ENCODE measurements at places on chromosomes 3 and 15.

DNA sequence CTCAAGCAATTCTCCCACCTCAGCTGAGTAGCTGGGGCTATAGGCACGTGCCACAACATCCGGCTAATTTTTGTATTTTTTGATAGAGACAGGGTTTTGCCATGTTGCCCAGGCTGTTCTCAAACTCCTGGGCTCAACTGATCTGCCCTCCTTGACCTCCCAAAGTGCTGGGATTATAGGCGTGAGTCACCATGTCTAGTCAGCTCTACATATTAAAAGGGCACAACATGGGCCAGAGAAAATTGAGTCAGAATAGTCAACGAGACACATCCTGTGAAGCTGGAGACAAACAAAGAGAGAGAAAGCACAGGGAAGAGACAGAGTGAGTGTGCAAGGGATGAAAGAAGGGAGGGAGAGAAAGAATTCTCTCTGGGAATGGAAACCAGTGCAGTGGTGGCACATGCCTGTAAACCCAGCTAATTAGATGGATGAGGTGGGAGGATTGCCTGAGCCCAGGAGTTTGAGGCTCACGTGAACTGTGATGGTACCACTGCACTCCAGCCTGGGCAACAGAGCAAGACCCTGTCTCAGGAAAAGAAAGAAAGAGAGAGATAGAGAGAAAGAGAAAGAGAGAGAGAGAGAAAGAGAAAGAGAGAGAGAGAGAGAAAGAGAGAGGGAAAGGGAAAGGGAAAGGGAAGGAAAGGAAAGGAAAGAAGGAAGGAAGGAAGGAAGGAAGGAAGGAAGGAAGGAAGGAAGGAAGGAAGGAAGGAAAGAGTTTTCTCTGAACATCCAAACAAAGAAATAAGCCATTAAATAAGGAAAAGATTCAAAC, 107.2 kb upstream of the SLC25A36 start:
- DNase-seq, result no peak

- peak; percentile 46 for DNase-seq
Measured at GRCh38 chr15:65305150-65305758, 777 bp downstream of the RNU5B-1 start.

- DNase-seq, result no peak
Measured at GRCh38 chr3:197559651-197560050, 3.9 kb upstream of the BDH1 start.

GRCh38 chr3:184531626-184532280, 29.8 kb upstream of the EPHB3 start:
- no peak for DNase-seq
